ENCODE measurements at places on chromosomes 12 and 14.

DNA sequence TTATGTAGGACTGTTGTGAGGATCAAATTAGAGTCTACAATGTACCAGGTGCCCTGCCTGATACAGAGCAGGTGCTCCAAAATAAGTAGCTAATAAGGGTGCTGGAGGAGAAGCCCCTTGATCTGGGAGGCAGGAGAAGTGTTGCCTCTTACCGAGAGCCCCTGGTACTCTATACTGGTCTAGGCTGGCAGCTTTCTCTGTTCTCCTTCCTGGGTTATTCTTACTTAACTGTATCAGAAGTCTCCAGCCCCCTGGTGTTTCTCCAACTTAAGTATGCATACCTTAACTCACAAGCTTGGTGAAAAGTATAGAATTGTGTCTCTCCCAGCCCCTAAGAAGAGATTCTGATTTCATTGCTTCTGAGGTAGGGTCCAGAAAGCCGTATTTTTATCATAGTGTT is 254.9 kb downstream of the LRIG3 start:
- no peak for DNase-seq

GRCh38 chr14:51581017-51581881 is 70.5 kb upstream of the FRMD6 start:
- DNase-seq, result no peak

DNA sequence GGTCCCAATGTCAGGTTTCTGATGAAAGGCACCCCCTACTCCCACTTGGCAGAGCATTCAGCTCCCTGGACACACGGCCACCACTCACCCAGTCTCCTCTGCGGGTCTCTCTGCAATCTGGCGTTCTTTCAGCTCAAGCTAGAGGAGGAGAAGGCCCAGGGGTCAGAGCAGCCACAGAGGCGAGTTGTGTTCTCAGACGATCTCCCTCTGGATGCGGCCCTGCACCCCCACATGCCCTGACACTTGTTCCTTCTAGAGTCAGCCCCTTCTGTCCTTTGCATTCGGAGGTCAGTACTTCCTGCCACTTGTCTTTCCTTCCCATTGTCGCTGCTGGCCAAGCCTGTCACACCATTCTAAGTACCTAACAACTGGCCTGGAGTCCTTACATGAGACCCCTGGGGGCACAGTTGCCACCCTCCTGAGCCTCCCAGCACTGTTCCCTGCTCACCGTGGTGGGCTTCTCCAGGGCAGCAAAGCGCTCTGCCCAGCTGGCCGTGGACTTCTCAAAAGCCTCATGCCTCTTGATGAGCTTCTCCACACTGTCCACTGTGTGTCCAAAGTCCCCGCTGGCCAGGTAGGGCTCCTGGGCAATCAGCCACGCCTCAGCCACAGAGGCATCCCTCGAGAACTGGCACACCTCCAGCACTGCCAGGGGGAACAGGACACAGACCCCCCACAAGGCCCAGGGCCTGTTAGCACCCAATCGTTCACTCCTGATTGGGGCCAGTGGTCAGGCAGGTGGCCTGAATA is 63.2 kb downstream of the PLEKHG3 start:
- DNase-seq, result no peak

GRCh38 chr12:107780298-107780697 is 5.8 kb downstream of the ASCL4 start:
- DNase-seq, result no peak

GRCh38 chr14:94366146-94366915 is 22.1 kb downstream of the SERPINA1 start:
- DNase-seq, result no peak

DNA sequence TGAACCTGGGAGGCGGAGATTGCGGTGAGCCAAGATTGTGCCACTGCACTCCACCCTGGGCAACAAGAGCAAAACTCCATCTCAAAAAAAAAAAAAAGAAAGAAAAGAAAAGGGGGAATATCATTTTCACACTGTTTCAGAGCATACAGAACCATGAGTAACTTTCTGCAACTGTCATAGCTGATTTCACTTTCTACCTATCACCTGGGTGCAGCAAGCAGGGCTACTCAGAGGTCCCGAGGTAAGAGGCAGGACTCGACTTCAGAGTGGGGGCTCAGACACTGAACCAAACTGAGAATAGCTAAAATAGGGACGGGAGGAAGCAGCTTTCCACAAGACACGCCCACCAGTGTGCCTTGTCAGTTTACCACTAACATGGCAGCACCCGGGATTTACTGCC is 29.8 kb downstream of the OR10P1 start:
- no peak for DNase-seq

- DNase-seq, result no peak
Observed at GRCh38 chr14:25215607-25216006, 165.7 kb upstream of the STXBP6 start.

GRCh38 chr14:63852271-63852816 is 460 bp upstream of the SYNE2 start:
- no peak for DNase-seq

- no peak for DNase-seq
Observed at GRCh38 chr14:23070262-23071129, 13.2 kb upstream of the CDH24 start.

GRCh38 chr14:31590206-31590605 is 29.0 kb downstream of the NUBPL start:
- no peak for DNase-seq

DNA sequence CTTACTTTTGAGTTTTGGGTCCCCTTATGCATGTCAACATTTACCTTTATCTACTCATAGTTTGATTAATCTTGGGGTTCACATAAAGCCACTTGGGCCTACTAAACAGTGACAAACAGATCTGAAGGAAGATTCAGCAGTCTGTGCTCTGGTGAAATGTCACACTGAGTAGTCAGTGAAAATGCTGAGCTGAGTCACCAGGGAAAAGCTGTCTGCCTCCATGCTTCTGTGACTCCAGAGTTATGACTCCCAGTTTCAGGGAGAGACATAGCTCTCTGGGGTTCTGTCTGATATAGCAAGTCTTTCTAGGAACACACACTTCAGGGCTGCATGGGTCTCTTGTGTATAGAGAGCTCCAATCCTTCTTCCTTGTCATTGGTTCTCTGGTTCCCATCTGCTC is 406.3 kb upstream of the FAR2 start:
- no peak for DNase-seq

- no peak for DNase-seq
Observed at GRCh38 chr12:124410354-124411175, 115.7 kb downstream of the RFLNA start.

GRCh38 chr12:105761075-105761474 is 377.7 kb downstream of the NUAK1 start:
- DNase-seq, result no peak

- DNase-seq, result peak; percentile 69
Observed at GRCh38 chr14:89386212-89386886, 30.7 kb downstream of the FOXN3 start.

DNA sequence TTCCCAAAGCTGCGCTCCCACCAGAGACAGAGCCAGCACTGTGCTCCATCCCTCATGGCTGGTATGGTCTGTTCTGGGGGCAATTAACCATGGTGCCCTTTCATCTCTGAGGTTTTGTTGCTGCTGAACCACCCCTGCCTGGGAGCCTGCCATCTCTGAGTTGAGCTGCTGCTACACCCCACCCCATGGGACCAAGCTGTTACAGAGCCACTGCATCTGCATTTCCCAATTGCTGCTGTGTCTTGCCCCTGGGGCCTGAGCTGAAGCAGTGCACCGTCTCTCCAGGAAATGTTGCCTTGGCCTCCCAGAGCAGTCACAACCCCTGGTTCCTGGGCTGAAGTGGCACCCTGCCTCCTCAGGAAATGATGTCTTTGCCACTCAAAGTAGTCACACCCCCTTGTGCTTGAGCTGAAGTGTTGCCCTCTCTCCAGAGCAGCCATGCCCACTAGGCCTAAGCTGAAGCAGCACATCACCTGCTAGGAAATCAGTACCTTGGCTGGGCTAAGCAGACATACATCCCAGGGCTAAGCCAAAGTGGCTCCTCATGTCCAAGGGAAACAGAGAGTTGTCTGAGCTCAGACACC is 140.3 kb downstream of the RERGL start:
- DNase-seq, result no peak

- peak; percentile 7 for DNase-seq
Observed at GRCh38 chr14:68789821-68790643, 2.8 kb downstream of the ZFP36L1 start.

- DNase-seq, result no peak
Observed at GRCh38 chr14:37709419-37710195, 114.2 kb downstream of the TTC6 start.

- no peak for DNase-seq
Observed at GRCh38 chr12:131153956-131154355, 200.2 kb downstream of the ADGRD1 start.

DNA sequence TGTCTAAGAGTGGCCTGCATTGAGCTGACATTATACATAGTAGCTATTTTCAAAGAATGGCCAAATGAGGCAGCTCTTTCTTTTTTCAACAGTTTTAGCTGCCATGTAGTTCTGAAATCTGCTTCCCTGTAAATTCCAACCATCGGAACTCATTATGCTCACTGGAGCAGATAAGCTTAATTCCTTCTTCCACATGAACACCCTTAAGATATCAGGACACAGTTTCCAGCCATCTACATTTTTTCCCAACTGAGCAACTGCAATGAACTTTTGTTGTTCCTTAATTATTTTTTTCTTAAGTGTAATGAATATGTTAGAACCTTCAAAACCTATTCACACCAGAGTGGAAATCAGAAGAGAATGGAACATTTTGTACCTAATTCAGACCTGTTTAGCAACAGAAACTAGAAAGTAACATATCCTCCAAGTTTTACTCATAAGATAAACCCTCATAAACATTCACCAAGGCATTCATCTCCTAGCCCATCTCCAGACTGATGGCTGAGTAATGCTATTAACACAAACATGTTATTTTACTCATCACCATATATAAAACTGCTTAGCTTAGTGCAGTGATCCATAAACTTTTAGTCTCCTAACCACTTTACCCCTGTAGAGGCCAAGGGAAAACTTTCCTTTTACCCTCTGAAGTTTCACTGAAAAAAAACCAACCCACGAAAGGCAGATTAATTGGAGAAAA is 296.1 kb upstream of the SYT1 start:
- DNase-seq, result no peak

DNA sequence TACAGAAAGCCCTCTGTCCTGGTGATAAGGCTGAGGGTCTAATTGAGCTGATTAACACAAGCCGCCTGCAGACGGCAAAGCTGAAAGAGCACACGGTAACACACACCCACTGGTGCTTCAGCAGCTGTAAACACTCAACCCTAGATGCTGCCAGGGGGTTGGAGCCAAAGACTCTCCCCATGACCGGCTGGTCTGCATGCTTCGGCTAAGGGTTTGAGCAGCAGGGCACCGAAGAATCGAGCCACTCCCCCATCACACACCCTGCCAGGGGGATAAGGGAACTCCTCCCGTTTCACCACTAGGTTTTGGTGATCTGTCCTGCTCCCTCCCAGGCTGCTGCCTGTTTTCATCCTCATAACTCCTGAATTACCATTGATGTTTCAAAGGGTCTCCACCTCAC is 141.0 kb upstream of the OVCH1 start:
- no peak for DNase-seq

GRCh38 chr12:72141381-72141780 is 130.8 kb upstream of the TRHDE start:
- no peak for DNase-seq

All from glutamatergic neuron (in vitro differentiated cells).